ENCODE measurements at places on chromosomes 2 and 18. TPM values are rescaled to one million over a fixed set of nuclear protein-coding genes. Genes with fewer than 3 reads are reported as not detected.

GRCh38 chr2:136281281-136282114, 163.5 kb upstream of the CXCR4 start:
- DNase-seq = peak; percentile 39

The IL36B gene
- total RNA-seq = not detected

The DAW1 gene
- not detected for total RNA-seq

DNA sequence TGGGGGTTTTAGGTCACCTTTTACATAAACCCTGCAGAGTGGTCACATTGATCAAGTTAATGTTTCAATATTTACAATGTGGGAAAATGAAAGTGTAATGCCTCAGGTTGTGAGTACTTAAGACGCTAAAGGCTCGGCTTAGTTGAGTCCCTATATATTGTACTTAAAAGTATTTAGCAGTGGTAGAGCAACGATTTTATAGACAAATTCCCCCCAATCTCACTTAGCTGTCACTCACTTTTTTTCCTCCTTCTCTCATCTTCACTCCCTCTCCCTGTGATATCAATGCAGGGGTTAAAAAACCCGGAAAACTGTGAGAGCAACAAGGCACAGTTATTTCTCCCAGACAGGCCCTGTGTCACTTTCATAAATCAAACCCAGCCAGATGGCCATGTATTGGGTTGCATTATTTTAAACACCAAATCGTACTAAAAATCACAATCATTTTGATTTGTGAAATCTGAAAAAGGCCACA, 5.4 kb downstream of the POU3F3 start:
- DNase-seq = no peak

The INPP5D gene
- total RNA-seq = 157 TPM

GRCh38 chr2:231542136-231542535, 11.9 kb upstream of the NMUR1 start:
- DNase-seq = no peak

- DNase-seq = no peak
Measured at GRCh38 chr2:16387461-16387984, 278.1 kb downstream of the CYRIA start.

DNA sequence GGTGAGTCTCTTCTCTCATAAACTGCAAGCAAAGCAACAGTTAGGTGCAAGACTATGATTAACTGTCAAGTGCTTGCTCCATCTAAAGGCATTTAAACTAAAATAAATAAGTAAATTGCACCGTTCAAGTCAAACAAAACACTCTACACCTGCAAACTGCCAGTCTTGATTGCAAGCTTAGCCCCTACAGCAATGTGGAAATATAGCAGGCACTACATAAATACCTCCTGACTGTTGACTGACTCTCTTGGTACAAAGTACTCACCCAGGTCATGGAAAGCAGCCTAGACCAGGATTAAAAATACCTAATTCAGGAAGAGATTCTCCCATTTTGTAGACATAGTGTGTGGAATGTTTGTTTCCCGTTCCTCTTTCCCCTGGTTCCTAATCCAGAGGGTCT, 176.6 kb upstream of the KLHL29 start:
- DNase-seq = no peak

All from activated CD4-positive, alpha-beta memory T cell treated with anti-CD3 and anti-CD28 coated beads, Interleukin-2, amount 10 ng/mL, durations not matched to agents 7 days and 5 days (primary cell).